ENCODE measurements at places on chromosomes 2 and 18. TPM values are rescaled to one million over a fixed set of nuclear protein-coding genes. Genes with fewer than 3 reads are reported as not detected.

CLEC4F gene
- not detected for total RNA-seq

KIF3C gene
- 0.70 TPM for total RNA-seq

LTBP1 gene
- total RNA-seq = 8.6 TPM

GPR39 gene
- 9.1 TPM for total RNA-seq

CGREF1 gene
- 5.6 TPM for total RNA-seq

COL6A3 gene
- total RNA-seq = 67.7 TPM

STON1 gene
- 7.2 TPM for total RNA-seq

MAP3K19 gene
- total RNA-seq = not detected

FER1L5 gene
- not detected for total RNA-seq

GRCh38 chr2:18598848-18599484 lies 9.6 kb upstream of the NT5C1B start:
- no peak for DNase-seq

GRCh38 chr2:6773007-6773693 lies 92.6 kb downstream of the CMPK2 start:
- DNase-seq = peak; percentile 69

DNA sequence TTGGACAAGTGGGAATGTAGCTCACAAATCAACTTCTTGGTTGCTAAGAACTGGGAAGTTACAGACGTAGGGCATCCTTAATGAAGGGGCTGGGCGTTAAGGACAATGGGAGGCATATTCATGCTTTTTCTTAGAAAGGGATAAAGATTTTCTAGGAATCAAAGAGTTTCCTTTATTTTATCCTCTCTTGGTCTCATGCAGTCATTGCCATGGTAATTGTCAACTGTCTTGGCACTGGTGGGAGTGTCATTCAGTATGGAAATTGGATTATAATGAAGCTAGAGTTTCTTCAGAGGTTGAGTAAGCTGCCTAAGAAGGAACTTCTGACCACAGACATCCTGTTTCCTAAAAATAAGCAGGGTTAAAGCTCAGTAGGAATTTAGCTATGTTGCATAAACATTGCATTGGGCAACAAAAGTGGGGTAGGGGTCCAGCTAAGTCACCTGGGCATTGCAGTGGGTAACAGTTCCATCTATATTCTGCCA lies 114.0 kb downstream of the LYPD6B start:
- no peak for DNase-seq

GRCh38 chr2:174442546-174443510 lies 44.0 kb downstream of the GPR155 start:
- no peak for DNase-seq

DNA sequence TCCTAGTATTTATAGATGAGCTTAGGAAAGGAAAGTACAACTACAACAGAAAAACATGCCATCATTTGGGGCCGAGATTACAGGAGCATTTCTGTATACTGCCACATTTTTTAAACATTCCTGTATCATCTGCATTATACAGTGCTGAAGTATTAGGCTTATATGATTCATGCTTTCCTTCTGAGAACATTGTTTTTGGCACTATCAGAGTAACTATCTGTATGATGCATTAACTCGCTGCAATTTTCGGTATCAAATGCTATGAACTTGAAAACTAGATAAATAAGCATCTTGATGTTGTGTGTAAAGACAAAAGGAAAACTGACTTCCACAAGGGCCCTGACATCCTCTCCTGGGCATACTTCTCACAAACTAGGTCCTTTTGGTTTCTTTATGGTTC lies 102.0 kb downstream of the RIT2 start:
- DNase-seq = no peak

- DNase-seq = no peak
These were observed 43.4 kb downstream of the UBXN4 start for GRCh38 chr2:135785032-135785431.

- DNase-seq = no peak
These were observed 98.0 kb downstream of the DYM start for GRCh38 chr18:49362431-49362830.

DNA sequence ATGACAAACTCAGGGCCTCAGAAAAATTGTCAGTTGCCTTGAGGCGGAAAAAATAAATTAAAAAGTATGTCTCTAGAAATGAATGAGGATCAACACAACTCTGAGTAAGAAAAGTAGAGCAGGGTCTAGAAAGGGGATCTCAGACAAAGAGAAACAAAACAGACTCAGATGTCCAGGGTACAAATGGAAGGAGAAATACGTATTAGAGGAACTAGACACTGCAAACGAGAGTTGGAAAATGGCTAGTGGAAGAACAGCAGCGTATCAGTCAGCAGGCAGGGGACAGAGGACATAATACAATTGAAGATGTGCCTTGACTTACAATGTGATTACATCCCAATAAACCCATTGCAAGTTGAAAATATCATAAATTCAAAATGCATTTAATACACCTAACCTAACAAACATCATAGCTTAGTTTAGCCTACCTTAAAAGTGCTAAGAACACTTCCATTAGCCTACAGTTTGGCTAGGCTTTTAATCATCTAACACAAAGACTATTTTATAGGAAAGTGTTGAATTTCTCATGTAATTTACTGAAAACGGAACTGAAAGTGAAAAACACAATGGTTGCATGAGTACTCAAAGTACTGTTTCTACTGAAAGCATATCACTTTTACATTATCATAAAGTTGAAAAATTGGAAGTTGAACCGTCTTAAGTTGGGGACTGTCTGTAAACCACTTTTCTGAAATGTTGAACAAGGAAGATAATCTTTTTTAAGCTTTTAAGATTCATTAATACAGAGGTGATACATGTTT lies 182.8 kb downstream of the NBAS start:
- DNase-seq = no peak

GRCh38 chr2:6164986-6165747 lies 473.0 kb downstream of the SOX11 start:
- DNase-seq = no peak

- DNase-seq = no peak
These were observed 11.3 kb downstream of the SLC14A2 start for GRCh38 chr18:45626330-45627203.

DNA sequence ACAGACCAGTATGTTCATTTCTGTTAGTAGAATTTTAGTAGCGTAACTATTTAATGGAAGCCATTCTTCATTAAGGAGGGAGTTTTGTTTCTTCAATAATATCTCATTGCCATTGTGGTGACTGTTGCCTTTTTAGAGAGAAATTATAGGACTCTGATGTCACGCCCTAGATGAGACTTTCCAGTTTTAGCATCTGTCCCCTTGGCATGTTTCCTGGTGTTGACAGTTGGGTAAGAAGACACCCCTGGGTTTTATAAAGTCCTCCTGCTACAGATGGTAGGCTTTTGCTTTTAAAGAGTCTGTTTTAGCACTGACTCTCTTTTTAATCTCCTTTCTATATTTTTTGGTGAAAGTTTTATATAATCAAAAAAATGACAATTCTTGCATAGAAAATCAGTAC lies 41.9 kb downstream of the KCNJ3 start:
- DNase-seq = no peak

DNA sequence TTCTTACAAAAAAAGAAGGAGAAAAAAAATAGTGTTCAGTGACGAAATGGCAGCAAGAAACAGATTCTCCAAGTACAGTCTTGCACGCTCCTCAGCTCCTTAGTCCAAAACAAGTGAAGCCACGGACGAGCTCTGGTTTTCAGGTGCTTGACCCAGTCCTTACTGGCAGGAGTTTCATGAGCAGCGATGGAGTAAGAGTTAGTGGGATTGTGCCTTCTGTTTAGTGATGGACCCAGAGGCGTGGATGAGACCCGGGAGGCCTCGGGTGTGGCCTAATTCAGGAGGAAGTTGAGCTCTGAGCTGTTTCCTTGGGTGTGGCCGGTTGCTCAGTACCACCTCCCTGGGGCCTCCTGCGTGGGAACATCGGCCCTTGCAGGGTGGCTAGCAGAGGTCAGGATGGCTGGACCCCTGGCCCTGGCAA lies 52.0 kb downstream of the KIF5C start:
- DNase-seq = no peak

- DNase-seq = no peak
These were observed 63.8 kb downstream of the SETBP1 start for GRCh38 chr18:44744161-44745121.

- no peak for DNase-seq
These were observed 88.6 kb downstream of the WDR7 start for GRCh38 chr18:56739731-56740130.

DNA sequence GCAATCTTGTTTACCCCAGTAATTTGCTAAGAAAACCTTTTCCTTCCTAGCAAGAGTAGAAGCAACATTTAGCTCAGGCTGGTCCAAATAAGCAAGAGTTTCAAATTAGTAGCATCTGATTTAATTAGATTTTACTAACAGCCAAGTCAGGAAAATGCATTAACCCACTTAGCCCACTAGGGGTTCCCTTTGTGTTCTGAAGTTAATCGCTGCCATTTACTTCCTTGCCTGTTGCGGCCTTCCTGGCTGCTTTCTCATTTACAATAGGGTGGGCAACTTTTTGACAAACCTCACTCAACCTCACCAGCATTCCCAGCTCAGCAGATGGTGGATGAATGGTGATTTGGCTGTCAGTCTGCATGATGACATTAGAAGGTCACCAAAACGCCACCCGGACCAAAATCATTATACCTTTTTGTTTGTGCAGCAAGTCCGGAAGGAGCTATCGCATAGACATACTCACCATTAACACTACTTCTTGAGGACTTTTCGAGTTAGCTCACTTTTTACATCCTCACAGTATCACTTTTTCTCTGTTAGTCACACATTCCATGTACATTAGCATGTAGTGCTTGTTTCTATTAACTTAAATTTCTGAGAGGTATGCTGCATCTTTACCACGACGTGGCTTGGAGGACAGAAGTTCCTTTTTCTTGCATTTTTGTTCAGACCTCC lies 101.5 kb upstream of the SETBP1 start:
- no peak for DNase-seq

DNA sequence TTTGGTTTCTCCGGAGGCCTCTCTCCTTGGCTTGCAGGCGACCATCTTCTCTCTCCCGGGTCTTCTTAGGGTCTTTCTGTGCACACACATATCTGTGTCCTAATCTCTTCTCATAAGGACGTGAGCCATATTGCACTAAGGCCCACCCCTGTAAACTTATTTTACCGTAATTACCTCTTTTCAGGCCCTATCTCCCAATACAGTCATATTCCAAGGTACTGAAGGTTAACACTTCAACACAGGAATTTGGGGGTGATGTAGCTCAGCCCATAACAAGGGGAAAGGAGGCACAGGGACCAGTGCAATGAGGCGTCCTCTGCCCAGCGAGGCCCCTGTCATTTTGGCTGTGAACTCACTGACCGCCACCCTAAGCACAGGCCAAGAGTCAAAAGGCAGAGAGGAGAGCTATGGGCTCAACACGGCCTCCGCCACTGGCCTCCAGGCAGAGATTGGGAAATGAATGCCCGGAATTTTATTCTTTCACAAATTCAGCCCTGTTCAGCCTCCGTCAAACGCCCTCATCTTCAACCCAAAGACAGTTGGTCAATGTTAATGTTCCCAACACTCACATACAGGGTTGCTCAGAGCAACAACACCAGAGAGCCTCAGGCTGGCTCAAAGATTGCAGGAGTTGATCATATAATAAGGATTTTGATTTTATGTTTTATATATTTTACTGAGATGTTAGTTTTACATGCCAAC lies 15.9 kb upstream of the NMUR1 start:
- no peak for DNase-seq

DNA sequence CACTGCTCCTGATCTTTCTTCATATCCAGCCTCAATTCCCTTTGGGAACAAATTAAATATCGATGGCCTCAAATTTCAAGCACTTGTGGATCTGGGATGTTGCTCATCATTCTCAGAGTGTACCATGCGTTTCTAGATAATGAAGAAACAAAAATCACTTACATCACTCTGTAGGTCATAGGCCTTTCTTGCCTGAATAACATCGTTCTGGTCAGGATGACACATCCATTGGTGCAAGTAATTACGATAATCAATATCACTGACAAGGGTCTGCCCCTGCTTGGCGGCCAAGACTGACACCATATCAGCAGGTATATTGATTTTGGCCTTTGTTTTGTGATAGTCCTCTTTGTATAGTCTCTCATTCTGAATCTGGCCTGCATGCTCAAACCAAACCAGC lies 157.3 kb downstream of the RIF1 start:
- DNase-seq = no peak

GRCh38 chr2:205656461-205656860 lies 25.8 kb upstream of the NRP2 start:
- no peak for DNase-seq

DNA sequence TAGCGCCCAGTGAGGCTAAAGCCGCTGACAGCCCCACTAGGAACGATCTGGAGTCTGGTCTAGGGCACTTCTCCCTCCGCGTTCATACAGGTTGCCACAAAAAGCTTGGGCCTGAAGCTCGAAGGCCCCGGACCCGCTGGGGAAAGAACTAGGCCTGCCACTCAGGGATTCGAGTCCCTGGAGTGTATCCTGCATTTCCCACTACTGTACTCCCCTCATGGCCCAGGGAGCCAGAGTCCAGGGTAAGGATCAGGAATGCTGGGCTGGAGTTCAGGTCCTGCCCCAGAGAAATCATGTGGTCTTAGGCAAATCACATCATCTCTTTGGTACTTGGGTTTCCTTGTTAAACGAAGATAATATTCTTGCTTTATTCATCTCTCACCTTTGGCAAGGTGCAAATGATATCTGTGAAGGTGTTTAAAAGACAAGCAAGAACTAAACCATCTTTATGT lies 1.4 kb upstream of the ZFP36L2 start:
- no peak for DNase-seq

DNA sequence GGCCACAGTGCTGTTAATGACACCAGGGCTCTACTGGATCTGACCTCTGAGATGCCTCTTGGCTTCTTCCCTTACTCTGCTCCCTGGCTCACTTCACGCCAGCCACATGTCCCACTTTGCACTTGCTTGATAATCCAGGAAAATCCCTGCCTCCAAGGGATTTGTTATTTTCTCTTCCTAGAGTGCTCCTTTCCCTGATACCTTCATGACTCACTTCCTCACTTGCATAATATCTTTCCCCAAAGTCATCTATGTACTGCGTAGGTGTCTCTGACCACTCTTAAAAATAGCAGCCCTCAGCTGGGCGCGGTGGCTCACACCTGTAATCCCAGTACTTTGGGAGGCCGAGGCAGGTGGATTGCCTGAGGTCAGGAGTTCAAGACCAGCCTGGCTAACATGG lies 572.3 kb downstream of the PLCL1 start:
- DNase-seq = no peak

GRCh38 chr2:136246086-136246669 lies 128.2 kb upstream of the CXCR4 start:
- DNase-seq = peak; percentile 68

- DNase-seq = no peak
These were observed 12.3 kb upstream of the SLC35F5 start for GRCh38 chr2:113768770-113769169.

- no peak for DNase-seq
These were observed 4.8 kb downstream of the IL1F10 start for GRCh38 chr2:113072584-113072983.

- DNase-seq = no peak
These were observed 18.4 kb downstream of the GRP start for GRCh38 chr18:59238385-59238784.

DNA sequence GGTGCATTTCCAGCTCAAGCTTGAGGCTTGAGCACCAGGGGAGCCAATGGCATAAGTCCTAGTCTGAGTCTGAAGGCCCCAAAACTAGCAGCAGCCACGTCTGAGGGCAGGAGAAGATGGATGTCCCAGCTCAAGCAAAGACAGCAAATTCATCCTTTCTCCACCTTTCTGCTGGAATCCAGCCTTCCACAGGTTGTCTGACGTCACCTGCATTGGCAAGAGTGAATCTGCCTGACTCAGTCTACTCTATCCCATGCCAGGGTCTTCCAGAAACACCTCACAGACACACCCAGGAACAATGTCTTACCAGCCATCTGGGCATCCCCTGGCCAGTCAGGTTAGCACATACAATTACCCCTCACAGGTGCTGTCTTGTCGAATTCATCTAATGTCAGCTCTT lies 76.2 kb upstream of the SOX11 start:
- no peak for DNase-seq

All from Peyer's patch (tissue), 4 donors.